Midbrain (tissue), 1 donor: ENCODE measurements at places on chromosomes 4 and X.

DNA sequence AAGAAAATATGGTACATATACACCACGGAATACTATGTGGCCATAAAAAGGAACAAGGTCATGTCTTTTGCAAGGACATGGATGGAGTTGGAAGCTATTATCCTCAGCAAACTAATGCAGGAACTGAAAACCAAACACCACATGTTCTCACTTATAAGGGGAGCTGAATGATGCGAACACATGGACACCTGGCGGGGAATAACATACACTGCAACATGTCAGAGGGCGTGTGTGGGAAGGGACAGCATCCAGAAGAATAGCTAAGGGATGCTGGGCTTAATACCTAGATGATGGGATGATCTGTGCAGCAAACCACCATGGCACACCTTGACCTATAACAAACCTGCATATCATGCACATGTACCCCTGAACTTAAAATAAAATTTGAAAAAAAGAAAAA, 19.5 kb upstream of the CNKSR2 start:
- DNase-seq = no peak

DNA sequence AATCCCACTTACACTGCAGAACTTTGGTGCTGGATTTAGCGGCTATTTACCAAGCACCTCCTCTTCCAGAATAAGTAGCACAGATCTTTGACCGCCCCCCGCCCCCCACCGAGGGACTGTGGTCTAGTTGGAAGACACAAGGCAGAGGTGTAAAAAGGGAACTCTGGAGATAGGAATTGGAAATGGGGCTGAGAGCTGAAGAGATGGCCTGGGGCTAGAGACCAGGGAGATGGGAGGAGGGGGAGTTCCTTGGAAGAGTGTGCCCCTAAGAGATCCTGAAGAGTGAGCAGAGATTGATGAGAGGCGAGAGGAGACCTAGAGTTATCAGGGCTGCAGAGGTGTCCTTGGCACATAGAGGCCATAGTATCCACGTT, 55.3 kb downstream of the TBL1X start:
- no peak for DNase-seq

- no peak for DNase-seq
These were observed 155.7 kb upstream of the GPRIN3 start for GRCh38 chr4:89463341-89463740.

DNA sequence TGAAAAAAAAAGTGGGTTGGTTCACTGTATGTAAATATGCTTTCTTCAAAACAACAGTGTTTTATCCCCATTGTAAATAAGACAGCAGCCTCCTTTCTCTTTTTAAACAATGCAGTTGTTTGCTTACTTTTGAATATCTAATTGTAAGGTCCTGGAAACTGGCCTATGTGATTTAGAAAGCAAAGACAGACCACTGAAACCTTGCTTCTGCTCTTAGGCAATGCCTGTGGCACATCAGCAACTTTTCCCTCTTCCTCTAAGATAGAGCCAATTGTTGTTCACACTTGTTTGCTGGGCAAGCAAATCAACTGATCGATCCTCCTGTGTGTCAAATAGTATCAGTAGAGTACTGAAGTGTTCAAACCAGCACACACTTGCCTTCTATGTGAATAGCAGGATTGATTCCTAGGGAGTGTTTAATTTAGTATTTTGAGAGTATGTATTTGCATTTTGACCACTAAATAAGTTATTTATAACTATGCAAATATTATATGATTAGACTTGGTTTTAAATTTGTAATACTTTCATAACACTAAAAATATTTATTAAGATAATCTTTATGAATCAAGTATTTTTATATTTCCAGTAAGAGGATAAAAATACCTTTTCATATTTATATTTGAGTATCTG, 55.4 kb upstream of the GRPR start:
- no peak for DNase-seq

- DNase-seq = no peak
These were observed 74.4 kb upstream of the IRF2 start for GRCh38 chr4:184548648-184549341.

DNA sequence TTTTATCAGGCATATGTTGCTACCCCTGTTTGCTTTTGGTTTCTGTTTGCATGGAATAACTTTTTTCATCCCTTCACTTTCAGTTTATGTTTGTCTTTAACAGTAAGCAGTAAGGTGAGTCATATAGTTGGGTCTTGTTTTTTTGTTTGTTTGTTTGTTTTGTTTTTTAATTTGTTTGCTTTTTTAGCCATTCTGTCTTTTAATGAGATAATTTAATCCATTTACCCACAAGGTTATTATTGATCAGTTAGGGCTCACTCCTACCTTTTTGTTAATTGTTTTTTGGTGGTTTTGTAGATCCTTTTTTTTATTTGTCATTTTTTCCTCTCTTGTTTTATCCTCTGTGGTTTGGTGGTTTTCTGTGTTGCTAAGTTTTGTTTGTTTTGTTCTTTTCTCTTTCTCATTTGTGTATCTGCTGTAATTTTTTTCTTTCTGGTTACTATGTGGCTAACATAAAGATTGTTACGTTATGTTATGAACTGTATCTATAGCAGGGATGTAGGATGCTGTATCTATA, 379.5 kb upstream of the MAD2L1 start:
- DNase-seq = no peak
